ENCODE measurements at places on chromosomes 11 and 22. TPM values are rescaled to one million over a fixed set of nuclear protein-coding genes. Genes with fewer than 3 reads are reported as not detected.

Gene CHRM1
- total RNA-seq = not detected

- H3K4me3 ChIP-seq = no peak overlapping the region
- DNase-seq = no peak
- H3K4me1 ChIP-seq = no peaks in the 10 kb centered on the region
- H3K36me3 ChIP-seq = no peaks in the 10 kb centered on the region
- peaks cover 5% of the 10 kb centered on the region for H3K27me3 ChIP-seq
These were observed 60.0 kb downstream of the SLC22A12 start for GRCh38 chr11:64650923-64651523.

DNA sequence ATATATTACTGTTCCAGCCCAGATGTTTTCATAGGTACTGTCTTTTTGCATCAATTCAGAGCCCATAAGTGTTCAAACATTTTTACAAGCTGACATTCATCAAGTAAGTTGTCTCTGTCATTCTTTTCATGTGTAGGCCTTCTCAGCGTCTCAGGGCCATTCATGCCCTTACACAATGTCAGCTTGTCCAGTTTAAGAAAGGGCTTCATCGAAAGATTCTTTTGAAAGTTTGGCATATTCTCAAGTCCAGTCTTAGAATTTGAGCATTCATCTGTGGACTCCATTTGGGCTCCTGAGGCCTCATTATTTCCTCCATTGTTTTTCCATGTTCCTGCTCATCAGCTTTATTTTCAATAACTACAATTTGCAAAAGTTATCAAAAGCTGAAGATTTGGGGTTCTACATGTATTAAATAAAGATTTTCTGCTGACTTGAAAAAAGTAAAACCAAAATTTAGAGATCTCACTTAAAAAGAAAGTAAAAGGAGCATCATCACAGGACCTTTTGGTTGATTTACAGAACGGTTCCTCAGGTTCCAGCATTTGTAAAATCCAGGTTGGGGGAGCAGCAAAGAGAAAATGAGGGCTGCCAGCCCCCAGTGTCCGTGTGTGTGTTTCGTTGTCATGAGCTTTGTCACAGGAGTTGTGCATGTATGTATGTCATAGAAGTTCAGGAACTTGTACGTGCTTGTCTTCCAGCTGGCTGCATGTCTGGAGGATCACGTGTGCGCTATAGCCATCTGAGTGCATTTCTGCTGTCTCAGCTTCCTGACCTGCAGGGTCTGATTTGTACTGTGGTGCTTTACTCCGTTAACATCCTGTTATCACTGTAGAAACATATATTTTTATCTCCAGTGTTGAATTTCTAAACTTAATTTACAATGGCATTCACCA lies 15.6 kb downstream of the MOV10L1 start:
- H3K36me3 ChIP-seq = no peaks in the 10 kb centered on the region
- DNase-seq = no peak
- H3K4me1 ChIP-seq = no peaks in the 10 kb centered on the region
- no peaks in the 10 kb centered on the region for H3K27me3 ChIP-seq

GRCh38 chr11:103395612-103396011 lies 286.4 kb downstream of the DYNC2H1 start:
- no peaks in the 10 kb centered on the region for H3K36me3 ChIP-seq
- no peak for DNase-seq
- no peak overlapping the region for H3K27ac ChIP-seq
- no peaks in the 10 kb centered on the region for H3K27me3 ChIP-seq
- H3K4me1 ChIP-seq = no peaks in the 10 kb centered on the region

DNA sequence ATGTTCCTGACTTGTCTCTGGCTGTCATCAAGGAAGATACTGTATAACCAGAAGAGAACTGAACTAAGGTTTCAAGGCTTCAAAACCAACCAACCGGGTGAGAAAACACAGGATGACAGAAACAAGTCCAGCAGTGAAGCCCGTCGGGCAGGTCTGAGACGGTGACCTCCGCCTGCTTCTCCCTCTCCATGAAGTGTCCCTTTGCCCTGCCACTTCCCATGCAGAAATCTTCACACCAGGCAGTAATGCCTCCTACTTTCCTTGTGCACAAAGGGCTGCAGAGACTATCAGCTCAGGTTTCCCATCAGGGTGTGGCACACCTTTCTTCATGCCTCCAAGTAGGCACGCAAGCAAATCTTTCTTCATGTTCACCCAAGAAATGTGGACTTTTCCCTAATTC lies 24.2 kb downstream of the PRDM10 start:
- H3K27ac ChIP-seq = no peak overlapping the region
- no peak for DNase-seq
- no peaks in the 10 kb centered on the region for H3K36me3 ChIP-seq

DNA sequence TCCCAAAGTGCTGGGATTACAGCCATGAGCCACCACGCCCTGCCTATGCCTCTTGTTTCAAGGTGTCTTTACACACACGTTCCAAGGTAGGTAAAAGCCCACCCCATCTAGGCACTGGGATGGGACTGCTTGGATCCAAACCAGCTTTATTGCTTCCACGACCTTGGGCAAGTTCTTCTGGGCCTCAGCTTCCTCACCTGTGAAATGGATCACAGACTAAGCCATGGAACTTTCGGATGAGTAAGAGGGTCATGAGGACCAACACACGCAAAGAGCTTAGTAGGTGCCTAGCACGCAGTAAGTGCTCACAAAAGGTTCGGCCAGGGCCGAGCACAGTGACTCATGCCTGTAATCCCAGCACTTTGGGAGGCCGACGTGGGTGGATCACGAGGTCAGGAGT lies 15.6 kb downstream of the RHOD start:
- no peaks in the 10 kb centered on the region for H3K4me1 ChIP-seq
- no peaks in the 10 kb centered on the region for H3K27me3 ChIP-seq
- DNase-seq = no peak
- no peaks in the 10 kb centered on the region for H3K36me3 ChIP-seq

- H3K4me3 ChIP-seq = no peak overlapping the region
- no peak for DNase-seq
- H3K4me1 ChIP-seq = no peaks in the 10 kb centered on the region
These were observed 17.8 kb upstream of the CCDC179 start for GRCh38 chr11:22878039-22878438.

Gene MS4A4A
- 0.20 TPM for total RNA-seq

Gene CASP5
- not detected for total RNA-seq

DNA sequence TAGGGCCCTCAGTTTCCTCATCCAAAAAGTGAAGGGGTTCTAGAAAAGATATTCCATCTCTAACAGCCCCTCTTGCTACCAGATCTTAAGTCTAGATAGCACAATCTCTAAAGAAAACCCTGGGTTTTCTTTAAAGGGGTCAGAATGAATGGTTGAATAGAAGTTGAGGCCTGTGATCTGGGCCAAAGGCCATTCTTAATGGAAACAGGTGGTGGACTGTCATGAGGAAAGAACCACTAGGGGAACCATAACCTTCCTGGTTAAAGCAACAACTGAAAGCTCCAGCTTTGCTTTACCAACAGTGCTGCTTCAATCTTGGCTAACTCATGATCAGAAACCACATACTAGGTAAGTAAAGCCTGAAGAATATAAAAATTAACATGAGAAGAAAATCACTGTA lies 1.8 kb downstream of the CELF1 start:
- H3K36me3 ChIP-seq = no peaks in the 10 kb centered on the region
- no peaks in the 10 kb centered on the region for H3K27me3 ChIP-seq
- peak overlapping the region; percentile 59 for H3K27ac ChIP-seq
- no peak for DNase-seq
- H3K4me1 ChIP-seq = peaks cover 54% of the 10 kb centered on the region

GRCh38 chr11:28542561-28542960 lies 434.4 kb downstream of the METTL15 start:
- no peak overlapping the region for H3K4me3 ChIP-seq
- no peaks in the 10 kb centered on the region for H3K4me1 ChIP-seq
- DNase-seq = no peak
- H3K36me3 ChIP-seq = no peaks in the 10 kb centered on the region

- no peak for DNase-seq
- H3K36me3 ChIP-seq = no peaks in the 10 kb centered on the region
- peaks cover 1% of the 10 kb centered on the region for H3K4me1 ChIP-seq
- H3K4me3 ChIP-seq = no peak overlapping the region
These were observed 14.1 kb upstream of the PGM2L1 start for GRCh38 chr11:74412321-74412720.

DNA sequence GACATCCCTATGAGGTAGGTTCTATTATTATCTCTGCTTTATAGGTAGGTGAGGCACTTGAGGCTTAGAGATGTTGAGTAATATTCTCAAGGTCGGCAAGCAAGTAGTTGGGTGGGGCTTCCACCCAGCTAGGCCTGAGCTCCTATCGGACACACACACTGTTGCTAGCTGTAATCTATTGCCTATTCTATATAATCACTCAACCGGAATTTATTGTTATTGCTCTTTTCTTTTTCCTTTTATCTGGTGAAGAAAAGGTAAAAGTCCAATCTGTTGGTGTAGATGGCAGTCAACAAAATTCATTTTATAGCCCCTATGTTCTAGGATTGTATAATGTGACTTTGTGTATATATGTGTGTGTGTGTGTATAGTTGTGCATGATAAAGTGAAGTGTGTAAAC lies 3.4 kb downstream of the OR9Q2 start:
- no peak overlapping the region for H3K4me3 ChIP-seq
- H3K27me3 ChIP-seq = no peaks in the 10 kb centered on the region
- H3K4me1 ChIP-seq = no peaks in the 10 kb centered on the region
- H3K36me3 ChIP-seq = no peaks in the 10 kb centered on the region
- no peak overlapping the region for H3K27ac ChIP-seq
- DNase-seq = no peak

DNA sequence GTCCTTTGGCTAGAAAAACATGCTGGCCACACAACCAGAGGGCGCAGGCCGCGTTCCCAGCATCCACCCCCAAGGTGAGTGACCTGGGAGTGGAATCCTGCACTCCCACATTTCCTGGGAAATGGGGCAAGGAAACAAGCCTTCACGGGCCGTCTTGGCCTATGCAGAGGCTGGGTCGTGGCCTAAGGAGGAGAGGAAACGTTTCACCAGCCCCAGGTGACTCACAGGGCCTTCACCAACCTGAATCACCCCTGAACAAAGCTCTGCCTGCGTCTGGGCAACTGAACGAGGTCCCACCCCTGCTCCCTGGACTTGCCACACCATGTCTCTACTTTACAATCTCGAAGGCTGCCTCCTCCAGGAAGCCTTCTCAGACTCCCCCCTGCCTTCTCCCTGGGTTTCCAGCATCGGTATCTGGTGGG lies 13.2 kb downstream of the MYH9 start:
- no peaks in the 10 kb centered on the region for H3K27me3 ChIP-seq
- H3K4me1 ChIP-seq = peaks cover 99% of the 10 kb centered on the region
- peak overlapping the region; percentile 22 for H3K4me3 ChIP-seq
- no peak for DNase-seq
- H3K27ac ChIP-seq = peak overlapping the region; percentile 2
- H3K36me3 ChIP-seq = peaks cover 4% of the 10 kb centered on the region

DNA sequence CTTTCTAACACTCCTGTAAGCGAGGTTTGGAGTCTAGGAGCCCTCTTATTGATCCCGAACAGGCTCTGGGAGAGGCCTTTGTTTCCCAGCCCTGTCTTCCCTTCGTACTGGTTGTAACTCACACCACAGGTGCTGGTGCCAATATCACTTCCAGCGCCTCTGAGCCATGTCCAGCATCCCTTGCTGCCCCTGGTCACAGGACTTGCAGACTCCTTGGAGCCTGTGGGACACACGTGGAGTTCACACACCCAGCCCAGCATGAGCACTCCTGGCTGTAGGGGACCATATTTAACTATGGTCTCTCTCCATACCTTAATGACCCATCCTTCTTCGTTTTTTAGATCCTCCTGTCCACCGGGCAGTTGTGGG lies 2.2 kb downstream of the ZBTB16 start:
- no peak overlapping the region for H3K4me3 ChIP-seq
- no peak overlapping the region for H3K27ac ChIP-seq
- H3K4me1 ChIP-seq = peaks cover 8% of the 10 kb centered on the region
- H3K36me3 ChIP-seq = no peaks in the 10 kb centered on the region
- no peak for DNase-seq

Gene APOL1
- total RNA-seq = 34.3 TPM

GRCh38 chr11:45089251-45089650 lies 57.2 kb upstream of the PRDM11 start:
- no peak for DNase-seq
- no peaks in the 10 kb centered on the region for H3K27me3 ChIP-seq
- H3K4me3 ChIP-seq = no peak overlapping the region
- H3K27ac ChIP-seq = no peak overlapping the region
- H3K36me3 ChIP-seq = no peaks in the 10 kb centered on the region

DNA sequence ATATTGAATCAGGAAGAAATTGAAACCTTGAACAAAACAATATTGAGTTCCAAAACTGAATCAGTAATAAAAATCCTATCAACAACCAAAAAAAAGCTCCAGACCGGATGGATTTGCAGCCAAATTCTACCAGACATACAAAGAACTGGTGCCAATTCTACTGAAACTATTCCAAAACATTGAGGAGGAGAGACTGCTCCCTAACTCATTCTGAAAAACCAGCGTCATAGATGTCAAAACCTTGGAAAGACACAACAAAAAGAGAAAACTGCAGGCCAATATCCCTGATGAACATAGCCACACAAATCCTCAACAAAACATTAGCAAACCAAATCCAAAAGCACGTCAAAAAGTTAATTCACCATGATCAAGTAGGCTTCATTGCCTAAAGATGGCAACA lies 353.8 kb downstream of the TMEM135 start:
- H3K27ac ChIP-seq = no peak overlapping the region
- DNase-seq = no peak
- no peak overlapping the region for H3K4me3 ChIP-seq
- no peaks in the 10 kb centered on the region for H3K27me3 ChIP-seq

DNA sequence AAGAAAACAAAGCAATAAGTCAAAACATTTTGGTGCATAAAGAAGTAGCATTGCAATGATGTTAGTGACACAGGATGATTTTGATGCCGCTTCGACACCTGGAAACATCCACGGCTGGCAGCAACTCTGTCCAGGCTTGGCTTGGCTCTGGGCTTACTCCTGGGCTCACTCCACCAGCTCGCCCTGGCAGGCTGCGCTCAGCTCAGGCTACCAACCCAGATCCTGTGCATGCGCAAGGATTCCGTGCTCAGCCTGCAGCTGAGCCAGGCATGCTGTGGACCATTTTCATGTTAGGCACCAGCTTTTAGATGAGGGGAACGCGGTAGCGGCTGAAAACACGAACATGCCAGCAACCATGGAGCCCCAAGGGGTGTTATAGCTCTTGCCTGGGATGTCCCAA lies 66.0 kb downstream of the SLC25A17 start:
- no peaks in the 10 kb centered on the region for H3K36me3 ChIP-seq
- no peaks in the 10 kb centered on the region for H3K4me1 ChIP-seq
- no peak for DNase-seq

- H3K36me3 ChIP-seq = no peaks in the 10 kb centered on the region
- peaks cover 9% of the 10 kb centered on the region for H3K4me1 ChIP-seq
- no peak overlapping the region for H3K27ac ChIP-seq
- no peaks in the 10 kb centered on the region for H3K27me3 ChIP-seq
These were observed 97.1 kb upstream of the NNMT start for GRCh38 chr11:114199051-114199450.

Measured in CD8-positive, alpha-beta memory T cell (primary cell).